ENCODE measurements at places on chromosomes 2 and 18.

GRCh38 chr2:224260372-224261020 is 141.4 kb downstream of the FAM124B start:
- no peak for DNase-seq

- DNase-seq: no peak
Measured at GRCh38 chr2:203973676-203974075, 37.1 kb downstream of the ICOS start.

- no peak for DNase-seq
Measured at GRCh38 chr2:58378152-58378551, 137.0 kb upstream of the FANCL start.

GRCh38 chr2:240998995-240999791 is 775 bp downstream of the SNED1 start:
- DNase-seq: no peak

GRCh38 chr2:55112229-55113031 is 62.2 kb upstream of the RTN4 start:
- DNase-seq: peak; percentile 92

DNA sequence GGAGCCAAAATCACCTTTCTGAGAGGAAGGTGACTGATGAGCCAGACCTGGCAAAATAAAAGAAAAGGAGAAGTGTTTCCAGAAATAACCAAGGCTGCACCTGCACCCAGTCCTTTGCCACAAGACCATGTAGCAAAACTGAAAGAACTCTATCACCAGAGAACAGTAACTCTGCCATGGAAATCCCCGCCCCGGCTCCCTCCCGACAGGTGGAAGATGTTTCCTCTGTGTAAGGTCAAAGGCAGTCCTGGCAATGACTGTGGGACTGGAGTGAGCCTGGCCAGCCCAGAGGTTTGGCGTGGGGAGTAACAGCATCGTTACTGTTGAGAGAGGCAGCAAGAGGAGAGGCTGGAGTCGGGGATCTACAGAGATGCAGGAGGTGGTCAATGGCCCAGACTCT is 42.3 kb downstream of the SPRED2 start:
- DNase-seq: no peak

GRCh38 chr2:123002660-123003248 is 1022.3 kb upstream of the CNTNAP5 start:
- no peak for DNase-seq

DNA sequence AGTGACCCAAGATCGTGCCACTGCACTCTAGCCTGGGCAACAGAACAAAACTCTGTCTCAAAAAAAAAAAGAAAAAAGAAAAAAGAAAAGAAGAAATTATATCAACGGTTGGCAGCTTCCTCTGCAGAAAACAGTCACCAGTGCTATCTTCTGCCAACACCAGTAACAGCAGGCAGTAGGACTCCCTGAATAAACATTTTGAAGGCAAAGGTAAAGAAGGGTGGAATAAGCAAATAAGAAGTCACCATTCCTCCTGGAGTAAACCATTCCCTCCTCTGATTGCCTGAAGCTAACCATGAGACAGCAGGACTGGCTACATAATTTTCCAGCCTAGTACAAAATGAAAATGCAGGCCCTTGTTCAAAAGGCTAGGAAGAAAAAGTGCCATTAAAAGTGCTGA is 9.0 kb upstream of the RNF103 start:
- no peak for DNase-seq

DNA sequence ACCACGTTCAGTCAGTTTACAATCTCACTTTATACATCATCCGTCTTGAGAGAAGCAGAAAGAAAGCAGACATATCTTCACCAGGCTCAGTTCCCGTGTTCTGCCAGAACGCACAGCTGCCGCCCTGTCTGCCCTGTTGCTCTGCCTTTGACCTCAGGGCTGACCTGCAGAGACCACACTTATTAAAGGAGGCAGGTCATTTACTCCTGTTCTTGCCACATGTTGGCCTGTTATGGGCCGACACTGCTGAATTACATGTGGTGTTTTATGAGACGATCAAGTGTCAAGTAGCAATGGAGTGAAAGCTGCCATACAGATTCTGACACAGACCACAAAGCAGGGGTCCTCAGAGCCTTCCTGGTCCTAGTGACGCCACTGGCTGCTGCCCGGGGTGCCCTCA is 232.2 kb downstream of the TTC32 start:
- DNase-seq: no peak

DNA sequence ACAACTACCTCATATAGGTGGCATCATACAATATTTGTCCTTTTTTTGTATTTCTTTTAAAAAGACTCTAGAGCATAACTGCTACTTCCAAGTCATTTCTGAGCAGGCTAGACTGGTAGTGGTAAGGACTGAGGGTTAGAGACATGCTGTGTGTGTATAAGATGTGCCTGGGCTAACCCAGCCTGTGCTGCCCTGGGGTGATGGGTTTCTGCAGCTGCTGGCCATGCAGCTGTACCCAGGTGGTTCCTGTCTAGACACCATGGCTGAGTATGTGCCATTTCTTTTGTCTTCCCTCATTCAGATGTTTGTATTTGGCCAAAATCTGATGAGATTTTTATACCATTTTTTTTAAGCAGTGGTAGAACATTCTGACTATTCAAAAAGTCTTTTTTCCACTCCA is 40.0 kb downstream of the MERTK start:
- DNase-seq: no peak

- DNase-seq: peak; percentile 70
Measured at GRCh38 chr2:164335947-164336346, 285.3 kb downstream of the GRB14 start.

GRCh38 chr18:49561289-49562193 is at the start of gene LIPG:
Gene LIPG, plus strand, starts transcription at chr18:49562057. Its CDS starts 252 bp downstream, at chr18:49562309.
- peak; percentile 14 for DNase-seq

GRCh38 chr2:220241423-220241822 is 614.0 kb downstream of the SLC4A3 start:
- DNase-seq: no peak

DNA sequence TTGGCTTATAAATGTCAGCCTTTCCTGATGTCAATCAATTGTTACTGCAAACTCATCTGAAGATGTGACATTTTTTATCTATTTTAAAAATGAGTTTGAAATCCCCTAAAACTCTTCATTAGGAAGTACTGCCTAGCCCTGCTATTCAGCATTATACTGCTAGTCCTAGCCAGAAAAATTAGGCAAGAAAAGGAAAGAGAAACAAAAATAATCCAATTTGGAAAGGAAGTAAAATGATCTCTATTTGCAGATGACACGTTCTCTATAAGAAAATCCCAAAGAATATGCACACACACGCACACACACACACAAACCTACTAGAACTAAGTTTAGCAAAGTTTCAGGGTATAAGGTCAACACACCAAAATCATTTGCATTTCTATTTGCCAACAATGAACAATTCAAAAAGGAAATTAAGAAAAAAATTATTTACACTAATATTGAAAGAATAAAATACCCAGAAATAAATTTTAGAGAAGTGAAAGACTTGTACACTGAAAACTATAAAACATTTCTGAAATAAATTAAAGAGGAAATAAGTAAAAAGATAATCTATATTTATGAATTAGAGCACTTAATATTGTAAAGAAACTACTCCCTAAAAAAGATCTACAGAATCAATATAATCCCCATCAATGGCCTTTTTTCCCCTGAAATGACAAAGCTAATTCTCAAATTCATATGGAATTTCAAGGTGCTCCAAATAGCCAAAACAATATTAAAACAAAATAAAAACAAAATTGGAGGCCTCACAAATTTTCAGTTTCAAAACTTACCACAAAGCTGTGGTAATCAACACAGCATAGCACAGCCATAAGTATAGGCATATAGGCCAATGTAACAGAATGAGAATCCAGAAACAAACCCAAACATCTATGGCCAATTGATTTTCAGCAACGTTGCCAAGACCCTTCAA is 433.7 kb upstream of the TRIB2 start:
- no peak for DNase-seq

DNA sequence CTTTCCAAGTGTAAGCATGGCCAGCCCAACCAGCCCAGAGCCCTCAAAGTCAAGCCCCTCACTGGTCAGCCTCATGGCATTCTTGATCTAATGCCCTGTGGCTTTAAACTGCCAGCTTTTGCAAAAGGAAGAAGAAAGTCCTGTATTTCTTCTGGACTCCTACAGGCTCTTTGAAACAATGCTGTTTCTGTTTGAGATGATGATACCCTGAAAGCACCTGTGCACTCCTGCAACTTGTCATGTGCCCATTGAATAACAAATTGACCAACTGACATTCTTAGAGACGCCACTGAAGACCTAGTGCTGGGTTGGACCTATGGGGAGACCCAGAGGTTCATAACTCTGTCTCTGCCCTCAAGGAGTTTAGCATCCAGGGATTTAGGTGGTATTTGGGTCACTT is 82.0 kb upstream of the MSH2 start:
- no peak for DNase-seq

GRCh38 chr2:70603066-70603465 is 49.4 kb upstream of the TGFA start:
- no peak for DNase-seq

- no peak for DNase-seq
Measured at GRCh38 chr2:43572244-43572643, 23.6 kb downstream of the THADA start.
